GM12892 (cell line): ENCODE measurements at places on chromosomes 1 and 21.
A peak's percentile ranks its signal among the peaks of the same experiment; 100 is the strongest.

DNA sequence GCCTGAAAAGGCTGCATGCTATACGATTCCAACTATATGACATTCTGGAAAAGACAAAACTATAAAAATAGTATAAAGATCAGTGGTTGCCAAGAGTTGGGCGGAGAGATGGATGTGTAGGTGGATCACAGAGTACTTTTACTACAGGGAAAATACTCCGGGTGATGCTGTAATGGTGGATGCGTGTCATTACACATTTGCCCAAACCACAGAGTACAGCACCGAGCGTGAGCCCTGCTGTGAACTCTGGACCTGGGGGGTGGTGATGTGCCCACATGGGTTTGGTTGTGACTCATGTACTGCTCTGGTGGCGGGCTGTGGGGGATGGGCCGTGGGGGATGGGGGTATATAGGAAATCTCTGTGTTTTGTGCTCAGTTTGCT, 162.7 kb upstream of the COL6A1 start:
- no peak for DNase-seq

- DNase-seq = no peak
Measured at GRCh38 chr1:227131193-227131592, 187.1 kb downstream of the CDC42BPA start.

GRCh38 chr1:156727926-156728598, at the start of gene METTL25B:
TSS of gene METTL25B (plus strand) at chr1:156728469. CDS start at chr1:156729105, 636 bp downstream.
- DNase-seq = peak; percentile 73

DNA sequence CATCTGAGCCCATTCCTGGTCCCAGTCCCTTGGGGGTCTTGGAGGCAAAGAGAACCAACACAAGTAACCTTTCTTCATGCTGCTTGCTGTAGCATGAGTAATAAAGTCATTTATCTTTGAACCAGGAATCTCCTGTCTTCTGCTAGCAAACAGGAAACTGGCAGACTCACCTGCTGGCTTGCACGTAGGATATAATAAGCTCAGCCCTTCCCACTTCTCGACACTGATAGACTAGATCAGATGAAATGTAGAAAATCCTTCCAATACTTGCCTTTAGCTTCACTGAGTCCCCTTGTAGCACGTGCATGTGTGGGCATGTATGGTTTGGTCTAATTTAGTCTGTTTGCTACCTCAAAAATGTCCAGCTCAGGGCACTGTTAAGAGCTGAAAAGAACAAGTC, 6.5 kb upstream of the TFF2 start:
- DNase-seq = no peak
